ENCODE measurements at places on chromosomes 2 and 18.

- no peak for DNase-seq
These were observed 5.5 kb upstream of the CYP27A1 start for GRCh38 chr2:218776488-218776887.

DNA sequence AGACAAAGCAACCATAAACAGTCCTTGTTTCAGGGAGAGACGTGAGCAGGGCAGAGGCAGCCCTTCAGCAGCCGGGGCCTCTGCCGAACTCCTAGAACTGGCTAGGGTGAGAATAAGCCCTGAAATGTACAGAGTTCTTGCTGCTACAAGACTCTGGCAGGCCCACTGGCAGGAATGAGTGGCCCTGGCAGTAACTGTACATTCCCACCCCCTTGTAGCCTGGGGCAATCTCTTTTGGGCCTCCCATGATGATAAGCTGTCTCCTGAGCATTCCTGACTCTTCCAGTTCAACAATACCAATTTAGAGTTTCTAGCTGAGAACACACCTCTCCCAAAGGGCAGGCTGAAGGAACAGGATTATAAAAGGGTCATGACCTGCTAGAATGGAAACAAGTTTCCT is 54.3 kb downstream of the HAUS1 start:
- no peak for DNase-seq

DNA sequence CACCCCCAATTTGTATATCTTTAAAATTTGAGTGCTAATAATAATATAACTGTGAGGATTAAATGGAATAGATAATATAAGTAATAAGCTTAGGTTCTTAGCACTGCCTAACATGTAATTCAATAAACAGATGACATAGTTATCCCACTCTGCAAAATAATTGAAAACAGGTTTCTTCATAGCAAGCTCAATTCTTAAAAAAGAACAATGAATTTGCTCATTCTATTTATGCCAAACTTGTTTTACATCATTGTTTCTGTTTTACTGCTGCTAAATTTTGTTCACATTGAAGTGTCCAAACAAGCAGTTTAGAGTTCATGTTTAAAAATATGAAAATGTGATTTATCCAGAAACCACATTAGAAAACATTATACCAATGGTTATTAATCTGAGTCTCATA is 217.0 kb downstream of the MBD5 start:
- DNase-seq: no peak

DNA sequence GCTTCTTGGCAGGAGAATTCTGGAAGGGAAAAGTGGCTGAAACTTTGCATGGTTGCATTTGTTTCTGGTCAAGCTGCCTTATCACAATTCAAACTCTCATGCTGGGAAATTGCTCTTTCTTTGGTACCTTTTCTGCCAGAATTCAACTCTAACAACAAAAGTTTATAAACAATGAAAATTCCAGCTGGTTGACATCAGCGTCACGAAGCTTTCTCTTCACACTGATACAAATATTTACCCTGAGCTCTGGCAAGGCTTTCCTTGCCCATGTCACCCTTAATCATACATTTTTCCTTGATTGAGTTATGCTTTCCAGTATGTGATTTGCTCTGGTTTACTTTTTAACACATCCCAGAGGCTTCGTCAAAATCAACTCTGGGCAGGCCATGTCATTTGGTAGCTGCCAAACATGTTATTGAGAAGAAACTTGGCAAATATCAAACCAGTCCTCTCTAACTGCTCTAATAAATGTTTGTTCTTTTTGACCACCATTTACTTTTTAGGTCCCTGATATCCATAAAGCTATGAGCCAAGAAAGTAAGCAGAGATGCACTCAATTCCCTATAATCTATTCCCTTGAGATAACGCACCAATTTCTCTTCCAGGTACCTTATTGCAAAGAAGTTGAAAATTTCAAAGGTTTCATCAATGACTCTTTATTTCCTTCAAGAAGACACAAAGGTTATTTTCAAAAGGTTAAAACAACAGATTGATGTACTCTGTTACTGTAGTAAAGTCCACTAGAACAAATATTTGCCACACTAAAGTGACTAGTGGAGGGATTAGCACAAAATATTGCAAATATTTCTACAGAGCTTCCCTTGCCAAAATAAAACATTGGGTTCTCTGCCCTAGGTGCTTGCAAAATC is 1241.1 kb upstream of the ZEB2 start:
- DNase-seq: no peak

GRCh38 chr18:41767960-41768359 is 187.1 kb upstream of the PIK3C3 start:
- no peak for DNase-seq

GRCh38 chr2:8641301-8641965 is 40.4 kb upstream of the ID2 start:
- DNase-seq: no peak

GRCh38 chr2:145596416-145596815 is 1076.5 kb upstream of the ZEB2 start:
- DNase-seq: no peak

GRCh38 chr2:159262904-159263303 is 23.6 kb downstream of the WDSUB1 start:
- DNase-seq: no peak

GRCh38 chr18:11034884-11035283 is 114.5 kb downstream of the PIEZO2 start:
- no peak for DNase-seq

GRCh38 chr2:63081404-63081803 is 30.8 kb downstream of the OTX1 start:
- DNase-seq: no peak

DNA sequence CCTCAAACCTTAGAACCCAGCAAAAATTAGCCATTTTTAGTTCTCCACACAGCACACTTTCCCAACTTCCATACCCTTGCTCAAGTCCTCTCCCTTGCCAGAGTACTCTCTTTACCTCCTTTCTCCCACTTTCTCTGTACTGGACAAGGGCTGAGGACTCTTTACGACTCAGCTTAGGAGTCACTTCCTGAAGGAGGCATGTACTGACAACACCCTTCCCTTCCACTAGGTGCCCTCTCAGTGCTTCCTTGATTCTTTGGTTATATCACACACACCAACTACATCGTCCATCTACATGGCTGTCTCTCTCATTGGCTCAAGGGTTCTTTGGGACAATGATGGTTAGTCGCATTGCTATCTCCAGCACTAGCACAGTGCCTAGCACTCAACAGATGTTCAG is 5.2 kb upstream of the C18orf63 start:
- DNase-seq: no peak

DNA sequence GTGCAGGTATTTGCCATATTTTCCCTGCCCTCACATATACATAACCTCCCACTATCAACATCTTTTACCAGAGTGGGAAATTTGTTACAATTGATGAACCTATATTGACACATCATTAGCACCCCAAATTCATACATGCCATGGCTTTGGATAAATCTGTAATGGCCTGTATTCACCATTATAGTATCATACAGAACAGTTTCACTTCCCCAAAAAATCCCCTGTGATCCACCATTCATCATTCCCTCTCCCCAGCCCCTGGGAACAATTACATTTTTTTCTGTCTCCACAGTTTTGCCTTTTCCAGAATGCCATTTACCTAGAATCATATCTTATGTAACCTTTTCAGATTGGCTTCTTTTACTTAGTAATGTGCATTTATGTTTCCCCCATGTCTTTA is 494.5 kb downstream of the RNF144A start:
- DNase-seq: no peak

DNA sequence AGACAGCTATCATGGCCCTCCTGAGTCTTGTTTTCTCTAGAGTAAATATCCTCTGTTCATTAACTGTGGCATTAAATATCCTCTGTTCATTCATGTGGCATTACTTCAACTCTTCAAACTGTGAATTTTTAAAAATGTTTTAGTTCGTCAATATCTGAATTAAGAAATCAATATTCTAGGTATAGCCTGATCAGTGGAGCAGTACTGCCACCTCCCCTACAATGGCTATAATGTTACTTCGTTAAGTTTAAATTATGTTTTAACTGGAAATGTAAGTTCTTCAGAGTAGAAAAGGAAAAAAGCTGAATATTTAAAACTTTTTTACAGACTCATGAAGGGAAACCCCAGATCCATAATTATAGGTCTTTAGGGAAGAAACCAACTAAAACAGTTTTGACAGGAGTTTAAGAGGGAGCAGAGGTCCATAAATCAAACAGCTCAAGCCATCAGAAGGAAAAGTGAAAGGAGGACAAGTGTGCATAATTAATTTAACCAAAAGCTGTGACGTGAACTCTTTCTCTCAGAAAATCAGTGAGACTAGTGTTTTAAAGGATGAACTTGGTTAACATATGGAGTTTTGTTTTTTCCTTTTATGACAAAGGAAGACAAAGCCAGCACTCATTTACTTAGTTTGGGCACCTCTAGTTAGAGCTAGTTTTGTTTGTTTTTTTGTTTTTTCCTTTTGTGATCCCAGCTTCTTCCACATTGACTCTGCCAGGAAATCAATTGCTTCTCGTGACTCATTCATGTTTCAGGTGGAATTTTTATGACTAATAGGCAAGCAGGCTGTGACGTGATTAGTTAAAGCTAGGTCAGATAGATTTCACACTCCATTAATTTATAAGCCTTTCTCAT is 44.9 kb downstream of the RBBP8 start:
- no peak for DNase-seq

DNA sequence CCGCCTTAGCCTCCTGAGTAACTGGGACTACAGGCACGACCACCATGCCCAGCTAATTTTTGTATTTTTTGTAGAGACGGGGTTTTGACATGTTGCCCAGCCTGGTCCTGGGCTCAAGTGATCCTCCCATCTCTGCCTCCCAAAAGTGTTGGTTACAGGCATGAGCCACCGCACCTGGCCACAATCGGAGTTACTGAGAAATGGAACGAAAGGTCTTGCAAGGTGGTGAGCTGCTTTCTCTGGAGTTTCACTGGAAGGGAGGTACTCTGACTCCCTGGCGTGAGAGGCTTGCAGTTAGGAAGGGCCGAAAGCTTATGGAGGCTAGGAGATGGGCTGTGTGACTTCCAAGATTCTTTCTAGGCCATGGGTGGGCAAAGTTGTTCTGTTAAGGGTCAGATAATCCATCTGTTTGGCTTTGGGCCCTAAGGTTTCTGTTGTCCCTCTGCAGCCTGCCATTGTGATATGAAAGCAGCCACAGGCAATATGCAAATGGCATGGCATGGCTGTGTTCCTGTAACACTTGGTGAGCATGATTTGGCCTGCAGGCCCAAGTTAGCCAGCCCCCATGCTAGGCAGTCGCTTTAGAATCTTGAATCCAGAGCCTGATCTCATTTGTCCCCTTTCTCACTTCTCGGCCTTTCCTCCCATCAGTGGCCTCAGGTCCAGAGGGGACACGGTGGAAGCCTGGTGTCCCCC is 7.9 kb downstream of the EFHD1 start:
- no peak for DNase-seq

DNA sequence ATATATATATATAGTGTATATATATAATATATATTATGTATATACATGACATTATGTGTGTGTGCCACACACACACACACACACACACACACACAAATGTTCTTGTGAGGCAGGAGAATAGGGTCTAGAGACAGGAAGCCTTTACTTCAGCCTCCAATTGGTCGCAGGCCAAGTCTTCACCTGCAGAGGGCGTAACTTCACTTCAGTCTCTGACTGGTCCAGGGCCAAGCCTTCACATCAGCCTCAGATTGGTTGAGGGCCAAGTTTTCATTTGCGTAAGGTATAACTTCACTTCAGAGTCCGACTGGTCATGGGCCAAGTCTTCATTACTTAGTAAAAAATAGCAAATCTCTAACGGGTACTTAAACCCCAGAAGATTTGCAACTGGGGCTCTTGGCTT is 13.2 kb upstream of the SS18 start:
- no peak for DNase-seq

- DNase-seq: no peak
These were observed 107.5 kb upstream of the TMEM18 start for GRCh38 chr2:784753-785152.

GRCh38 chr18:77985526-77986281 is 736.1 kb downstream of the GALR1 start:
- DNase-seq: no peak

Measured in esophagus squamous epithelium (tissue), 5 donors.